Germinal center (tissue), 1 donor: ENCODE measurements at places on chromosomes 1 and 21.

DNA sequence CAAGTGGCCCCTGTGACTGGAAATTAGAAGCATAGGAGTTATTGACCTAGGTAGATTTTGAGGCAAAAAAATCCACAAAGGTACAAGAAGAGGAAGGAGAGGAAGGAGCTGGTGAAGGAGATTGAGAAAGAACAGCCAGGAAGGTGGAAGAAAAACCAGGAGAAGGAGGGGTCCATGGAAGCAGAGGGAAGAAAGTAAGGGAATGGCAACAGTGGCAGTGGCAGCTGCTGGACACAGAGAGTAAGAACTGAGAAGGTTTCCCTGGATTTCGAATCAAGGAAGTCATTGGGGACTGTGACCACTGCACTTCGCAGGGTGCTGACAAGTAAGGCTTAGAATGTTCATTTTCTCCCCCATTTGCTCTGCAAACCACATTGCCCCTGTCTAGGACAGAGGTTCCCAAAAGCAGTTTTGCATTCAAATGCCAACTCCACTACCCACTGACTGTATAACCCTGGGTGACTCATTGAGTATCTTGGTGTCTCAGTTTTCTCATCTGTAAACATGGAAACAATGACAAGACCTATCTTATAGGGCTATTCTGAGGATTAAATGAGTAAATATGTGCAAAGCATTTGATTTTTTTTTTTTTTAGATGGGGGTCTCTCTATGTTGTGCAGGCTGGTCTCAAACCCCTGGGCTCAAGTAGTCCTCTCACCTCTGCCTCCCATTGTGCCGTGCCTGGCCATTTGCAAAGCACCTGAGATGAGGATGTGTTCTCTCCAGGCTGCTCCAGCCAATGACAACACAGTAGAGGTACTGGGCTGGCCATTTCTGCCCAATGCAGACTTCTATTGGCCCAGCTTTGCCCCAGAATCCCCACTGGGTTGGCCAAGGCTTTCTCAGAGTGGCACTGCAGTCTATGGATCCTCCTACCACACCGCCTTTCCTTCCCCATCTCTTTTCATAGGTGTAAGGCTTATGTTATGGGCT, 9.3 kb upstream of the CAPN2 start:
- no peak for DNase-seq

GRCh38 chr1:73909043-73909562, 288.9 kb downstream of the LRRIQ3 start:
- no peak for DNase-seq

DNA sequence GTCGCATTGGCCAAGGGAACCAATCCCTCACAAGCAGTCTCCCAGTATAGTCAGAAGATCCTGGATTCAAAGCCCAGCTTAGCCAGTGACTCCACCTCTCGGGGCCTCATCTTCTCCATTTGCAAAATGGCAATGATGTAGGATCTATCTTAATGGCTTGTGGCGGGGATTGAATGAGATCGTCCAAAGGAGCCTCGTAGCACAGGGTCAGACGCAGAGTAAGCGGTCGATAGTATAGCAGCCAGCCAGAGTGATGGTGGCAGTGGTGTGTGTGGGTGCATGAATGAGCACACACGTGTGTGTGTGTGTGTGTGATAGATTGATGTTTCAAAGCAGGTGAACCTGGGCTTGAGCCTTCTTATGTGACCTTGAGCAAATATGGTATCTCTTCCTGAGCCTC, 79.8 kb upstream of the WNT4 start:
- DNase-seq: no peak

DNA sequence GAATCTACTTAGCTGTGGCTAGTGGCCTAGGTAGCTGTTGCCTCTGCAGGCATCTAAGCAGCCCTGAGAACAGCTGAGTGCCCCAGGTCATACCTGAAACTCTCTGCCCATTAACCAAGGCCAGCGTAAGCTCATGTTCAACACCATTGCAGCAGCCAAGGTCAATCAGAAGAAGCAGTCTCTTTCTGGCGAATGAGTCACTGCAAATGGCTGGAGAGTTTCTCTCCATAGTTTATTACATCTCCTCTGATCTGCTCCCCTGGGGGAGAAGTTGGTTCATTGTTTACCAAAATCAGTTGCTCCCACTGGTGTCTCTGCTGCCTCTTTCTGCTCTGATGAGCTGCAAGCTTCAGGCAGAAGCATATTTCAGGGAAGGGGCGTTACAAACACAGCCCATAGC, 6.9 kb upstream of the BCL9 start:
- DNase-seq: no peak

DNA sequence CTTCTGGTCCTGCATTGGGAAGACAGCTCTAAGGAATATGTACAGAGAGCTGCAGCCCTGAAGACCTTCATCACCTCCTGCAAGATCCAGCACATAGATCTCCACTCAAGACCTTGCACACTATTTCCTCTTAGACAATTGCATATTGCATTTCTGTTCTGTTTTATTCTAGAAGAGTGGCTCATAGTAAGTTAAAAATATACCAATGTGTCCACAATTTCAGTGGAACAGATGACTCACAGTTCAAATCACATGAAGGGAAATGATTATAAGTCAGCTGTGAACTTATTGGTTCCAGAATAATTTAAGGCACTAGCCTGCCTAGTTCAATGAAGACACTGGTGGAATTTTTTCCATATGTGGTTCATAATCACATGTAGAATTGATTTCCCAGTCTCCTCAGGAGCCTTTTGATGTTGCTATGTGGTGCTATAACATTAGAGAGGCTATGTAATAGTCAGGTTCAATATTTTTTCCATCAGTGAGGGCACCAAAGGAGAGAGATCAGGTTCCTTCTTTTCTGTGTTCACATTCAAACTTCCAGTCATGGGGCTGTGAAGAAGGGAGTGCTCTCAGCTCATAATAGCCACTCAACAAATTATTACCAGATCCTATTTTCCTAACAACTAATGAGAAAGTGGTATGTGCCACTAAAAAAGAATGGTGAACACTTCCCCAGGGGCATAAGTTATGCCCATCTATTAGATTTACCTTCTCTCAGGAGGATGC, 9.8 kb upstream of the AK5 start:
- DNase-seq: no peak

- DNase-seq: no peak
Measured at GRCh38 chr1:6035719-6036118, 10.0 kb upstream of the KCNAB2 start.

- DNase-seq: peak; percentile 53
Measured at GRCh38 chr1:46394108-46394871, at the start of gene FAAH. Gene FAAH, plus strand, starts transcription at chr1:46394317. Its CDS starts 32 bp downstream, at chr1:46394349.

DNA sequence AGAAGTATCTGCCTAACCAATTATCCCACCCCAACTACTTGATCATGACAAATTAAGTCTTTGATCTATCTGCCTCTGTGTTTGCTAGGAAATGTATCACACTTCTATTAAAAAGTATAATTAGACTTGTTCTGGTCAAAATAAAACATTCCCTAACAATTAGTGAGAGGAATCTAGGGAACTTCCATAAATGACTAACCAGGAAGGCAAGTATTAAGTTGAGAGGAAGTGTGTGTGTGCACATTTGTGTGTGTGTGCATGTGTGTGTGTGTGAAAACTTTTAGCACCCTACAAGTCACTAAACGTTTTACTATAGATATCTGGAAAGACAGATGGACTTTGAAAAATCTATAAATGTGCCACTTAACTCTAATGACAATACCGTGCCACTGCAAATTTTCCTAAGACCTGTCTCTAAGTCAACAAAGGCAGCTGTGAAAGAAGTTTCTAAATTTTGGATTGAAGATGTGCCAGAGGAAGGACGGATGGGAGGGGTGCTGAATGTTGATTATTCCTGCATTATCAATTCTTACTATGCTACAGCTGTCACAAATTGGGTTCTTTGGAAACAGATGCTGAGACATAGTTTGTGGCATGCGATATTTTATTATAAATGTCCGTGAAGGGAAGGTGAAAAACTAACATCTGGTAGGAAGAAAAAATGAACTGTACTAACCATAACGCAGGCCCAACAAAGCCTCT, 567.1 kb downstream of the PTPRC start:
- DNase-seq: no peak

GRCh38 chr1:195335541-195335940, 1272.7 kb downstream of the KCNT2 start:
- DNase-seq: no peak

- no peak for DNase-seq
Measured at GRCh38 chr1:53398576-53399365, 60.4 kb upstream of the DMRTB1 start.

DNA sequence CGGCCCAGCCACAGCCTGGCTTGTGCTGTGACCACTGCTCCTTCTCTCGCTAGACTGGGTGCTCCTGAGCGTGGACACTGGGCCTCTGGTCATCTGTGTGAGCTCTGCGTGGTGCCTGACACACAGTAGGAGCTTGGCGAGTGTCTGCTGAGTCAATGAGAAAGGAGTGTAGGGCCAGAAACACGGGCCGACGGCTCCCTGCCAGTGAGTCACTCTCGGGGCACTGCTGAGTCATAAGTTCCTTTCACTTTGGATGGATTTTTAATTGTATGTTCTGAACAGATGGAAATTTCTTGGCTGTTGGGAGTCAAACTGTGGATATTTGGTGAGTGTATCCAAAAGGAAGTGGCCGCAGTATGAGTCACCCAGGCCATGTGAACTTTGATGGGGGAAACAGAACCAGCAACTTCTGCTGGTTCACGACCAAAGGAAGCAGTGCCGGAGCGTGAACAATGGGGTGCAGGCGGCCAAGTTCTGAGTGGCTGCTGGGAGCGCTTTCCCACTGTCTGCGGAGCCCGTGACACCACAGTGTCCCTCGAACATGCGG, 41.0 kb upstream of the COL18A1 start:
- DNase-seq: no peak

DNA sequence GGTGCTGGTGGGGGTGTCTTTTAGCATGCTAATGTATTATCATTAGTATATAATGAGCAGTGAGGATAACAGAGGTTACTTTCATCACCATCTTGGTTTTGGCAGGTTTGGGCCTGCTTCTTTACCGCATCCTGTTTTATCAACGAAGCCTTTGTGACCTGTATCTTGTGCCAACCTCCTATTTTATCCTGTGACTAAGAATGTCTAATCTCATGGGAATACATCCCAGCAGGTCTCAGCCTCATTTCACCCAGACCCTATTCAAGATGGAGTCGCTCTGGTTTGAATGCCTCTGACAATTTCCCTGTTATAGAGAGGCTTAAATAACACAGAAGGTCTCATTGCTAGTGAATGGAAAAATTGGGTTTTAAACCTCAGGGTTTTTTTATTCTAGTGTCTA, 300.8 kb upstream of the PROX1 start:
- no peak for DNase-seq

GRCh38 chr1:186113461-186113860, 261.6 kb downstream of the TPR start:
- DNase-seq: no peak

DNA sequence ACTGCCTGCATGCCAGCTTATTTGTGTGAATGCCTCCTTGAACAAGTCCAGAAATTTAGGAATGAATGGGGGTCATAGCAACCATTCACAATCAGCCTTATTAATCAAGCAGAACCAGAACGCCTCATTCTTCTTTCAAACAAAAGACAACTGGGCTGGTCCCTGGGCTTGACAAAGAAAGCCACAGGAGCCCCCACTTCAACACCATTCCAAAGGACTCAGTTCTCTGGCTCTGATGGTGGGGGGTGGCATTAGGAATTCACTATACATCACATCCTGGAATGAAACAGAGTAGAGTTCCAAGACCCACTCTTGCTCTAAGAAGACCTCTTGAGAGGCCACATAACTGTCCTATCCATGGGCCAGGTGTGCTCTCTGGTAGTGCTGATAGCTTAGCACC, 186.6 kb upstream of the ST6GALNAC5 start:
- DNase-seq: no peak

DNA sequence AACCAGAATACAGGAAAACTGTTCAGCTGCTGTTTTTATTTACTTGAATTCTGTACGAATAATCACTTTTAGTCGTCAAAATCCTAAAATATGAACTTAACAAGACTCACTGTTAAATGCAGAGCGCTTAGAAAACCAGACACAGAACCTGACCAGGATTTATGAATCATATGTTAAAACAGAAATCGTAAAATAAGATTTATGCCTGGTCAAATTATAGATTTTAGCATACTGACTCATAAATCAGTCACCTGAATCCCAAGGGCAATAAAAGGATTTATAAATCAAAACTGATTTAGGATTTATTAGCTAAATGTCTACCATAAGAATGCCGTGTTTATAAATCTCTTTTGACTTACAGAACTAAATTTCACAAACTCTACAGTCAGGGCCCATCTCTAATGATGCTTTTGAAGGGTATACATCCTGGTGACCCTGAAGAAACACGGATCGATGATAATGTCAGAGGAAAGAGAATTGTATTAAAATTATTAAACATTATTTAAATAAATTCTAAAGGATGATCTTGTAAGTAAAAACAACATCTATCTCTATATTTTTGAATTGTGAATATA, 28.8 kb downstream of the CYYR1 start:
- no peak for DNase-seq

DNA sequence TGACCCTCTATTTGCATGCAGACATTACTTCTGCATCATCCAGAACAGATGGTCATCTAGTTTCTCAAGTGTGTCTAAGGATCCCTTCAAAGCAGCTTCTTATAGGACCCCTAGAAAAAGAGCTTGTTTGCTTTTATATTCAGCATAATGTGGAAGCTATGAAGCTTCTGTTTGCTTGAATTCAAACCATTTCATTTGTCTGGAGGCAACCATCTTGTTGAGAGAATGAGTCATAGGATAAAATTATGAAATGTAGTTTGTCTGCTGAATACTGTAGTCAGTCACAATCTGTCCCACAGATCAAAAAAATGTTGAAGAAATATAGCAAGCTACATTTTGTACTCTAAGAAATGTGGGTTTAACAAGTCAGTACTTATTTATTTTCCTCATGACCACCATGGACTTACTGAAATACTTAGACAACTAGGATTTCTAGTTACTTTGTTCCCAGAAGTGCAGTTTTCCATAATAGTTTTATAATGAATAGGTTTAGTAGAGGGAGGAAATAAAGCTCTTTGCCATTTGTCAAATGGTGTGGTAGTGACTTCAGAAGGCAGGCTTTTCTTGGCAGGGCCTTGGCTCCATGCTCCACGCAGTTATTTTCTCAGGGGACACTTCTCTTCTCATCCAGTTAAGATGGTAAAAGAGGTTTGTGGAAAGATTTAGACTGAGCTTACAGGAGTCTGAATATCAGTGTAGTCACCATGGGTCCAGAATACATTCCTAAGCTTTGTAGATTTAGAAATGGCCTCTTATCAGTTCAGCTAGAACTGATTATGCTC, 74.8 kb upstream of the DEPDC1 start:
- no peak for DNase-seq

DNA sequence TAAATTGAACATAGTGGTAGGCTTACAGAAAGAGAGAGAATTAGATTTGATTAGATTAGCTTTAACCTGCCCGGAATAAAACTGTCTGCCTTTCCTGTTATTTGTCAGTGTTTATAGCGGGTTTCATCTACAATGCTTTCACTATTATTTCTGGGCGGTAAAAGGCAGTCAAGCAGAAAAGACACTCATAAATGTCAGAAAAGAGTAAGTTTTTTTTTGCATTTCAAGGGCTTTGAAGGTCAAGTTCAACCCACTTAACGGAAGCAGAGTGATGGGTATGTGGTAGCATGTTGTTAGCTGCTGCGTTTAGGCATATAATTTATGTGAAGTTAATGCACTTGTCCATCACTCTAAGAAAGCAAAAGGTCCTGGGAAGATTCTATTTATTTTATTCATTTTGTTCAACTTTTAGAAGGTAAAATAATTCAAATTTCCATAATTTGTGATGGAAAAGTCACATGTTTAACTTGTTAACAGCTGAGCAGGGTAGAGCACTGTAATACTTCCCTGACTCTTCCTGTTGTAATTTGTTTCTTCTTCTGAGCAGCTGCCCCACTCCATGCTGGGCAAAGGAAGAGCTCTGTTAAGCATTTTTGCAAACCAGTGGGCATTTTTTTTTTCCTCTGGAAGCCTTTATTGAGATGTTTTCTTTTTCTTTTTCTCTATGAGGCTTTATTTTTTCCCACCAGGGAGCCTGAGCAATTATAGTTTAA, 220.1 kb downstream of the ST6GALNAC3 start:
- DNase-seq: no peak
